ENCODE measurements at places on chromosomes 4 and X. TPM values are rescaled to one million over a fixed set of nuclear protein-coding genes. Genes with fewer than 3 reads are reported as not detected.

The ZCCHC4 gene
- total RNA-seq, result 14.4 TPM

The ASB5 gene
- 3.6 TPM for total RNA-seq

The POU3F4 gene
- total RNA-seq, result not detected

The DCAF4L1 gene
- 1.7 TPM for total RNA-seq

The TMEM31 gene
- not detected for total RNA-seq

The SPANXA1 gene
- total RNA-seq, result not detected

The NXF3 gene
- total RNA-seq, result not detected

The PRR32 gene
- total RNA-seq, result 0.48 TPM

The PPEF2 gene
- 6.3 TPM for total RNA-seq

GRCh38 chr4:40736910-40737309, 12.8 kb upstream of the NSUN7 start:
- DNase-seq, result peak; percentile 44

GRCh38 chrX:21798677-21799219, 40.7 kb upstream of the MBTPS2 start:
- no peak for DNase-seq

GRCh38 chr4:8437281-8437680, 3.2 kb downstream of the ACOX3 start:
- peak; percentile 49 for DNase-seq

GRCh38 chrX:72002875-72003274, 92.2 kb downstream of the NHSL2 start:
- DNase-seq, result no peak

DNA sequence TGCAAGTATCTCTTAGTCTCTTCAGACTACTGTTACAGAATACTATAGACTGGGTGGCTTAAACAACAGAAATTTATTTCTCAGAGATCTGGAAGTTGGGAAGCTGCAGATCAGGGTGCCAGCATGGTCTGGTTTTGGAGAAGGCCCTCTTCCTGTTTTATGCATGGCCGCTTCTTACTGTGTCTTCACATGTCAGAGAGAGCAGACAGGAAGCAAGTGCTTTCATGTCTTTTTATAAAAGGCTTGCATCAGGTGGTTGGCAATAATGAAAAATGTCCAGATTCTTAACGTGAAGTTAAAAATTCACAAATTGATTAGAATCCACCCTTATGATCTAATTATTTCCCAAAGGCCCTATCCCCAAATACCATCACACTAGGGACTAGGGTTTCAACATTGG, 284.9 kb downstream of the RPA4 start:
- DNase-seq, result no peak

- no peak for DNase-seq
Observed at GRCh38 chrX:72137846-72138495, 6.3 kb upstream of the RTL5 start.

DNA sequence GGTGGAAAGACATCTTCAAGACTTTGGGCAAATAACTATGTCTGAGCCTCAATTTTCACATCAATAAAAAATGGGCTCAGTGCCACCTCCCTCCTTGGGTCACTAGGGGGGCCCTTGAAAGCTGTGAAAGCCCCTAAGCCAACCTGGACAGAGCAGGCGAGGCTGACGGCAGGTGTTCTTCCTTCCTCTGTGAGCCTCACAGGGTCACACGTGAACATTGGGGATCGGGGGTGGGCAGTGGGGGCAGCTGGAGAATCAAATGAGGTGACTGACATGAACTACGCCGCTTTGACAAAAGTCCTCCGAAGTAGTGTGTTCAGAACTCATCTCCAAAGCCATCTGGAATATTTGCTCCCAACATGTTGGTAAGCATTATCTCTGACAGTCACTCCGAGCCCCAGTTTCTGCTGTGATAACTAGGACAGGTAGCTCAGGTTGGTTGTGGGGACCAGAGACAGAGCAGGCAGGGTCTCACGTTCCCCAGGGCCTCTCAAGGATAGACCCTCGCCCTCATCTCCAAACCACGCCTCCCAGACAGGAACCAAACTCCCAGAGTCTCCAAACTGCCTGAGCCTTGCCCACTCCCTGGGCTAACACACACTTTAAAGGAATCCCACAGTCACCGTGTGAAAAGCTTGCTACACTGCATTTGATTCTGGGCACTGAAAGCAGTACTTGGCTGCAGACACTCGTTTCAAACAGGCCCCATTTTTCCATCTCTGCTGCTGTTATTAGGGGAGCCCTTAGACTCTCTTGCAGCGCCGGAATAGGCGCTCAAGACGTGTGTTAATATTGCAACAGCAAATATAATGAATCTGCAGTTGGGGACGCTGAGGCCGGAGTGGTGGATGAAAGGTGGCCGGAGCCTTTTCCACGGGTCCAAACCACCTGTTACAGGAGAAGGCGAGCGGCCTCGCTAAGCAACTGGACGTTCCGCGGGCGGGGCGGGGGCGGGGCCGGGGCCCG, 717 bp upstream of the WFS1 start:
- DNase-seq, result no peak

- no peak for DNase-seq
Observed at GRCh38 chr4:98631506-98631905, 26.9 kb downstream of the TSPAN5 start.

DNA sequence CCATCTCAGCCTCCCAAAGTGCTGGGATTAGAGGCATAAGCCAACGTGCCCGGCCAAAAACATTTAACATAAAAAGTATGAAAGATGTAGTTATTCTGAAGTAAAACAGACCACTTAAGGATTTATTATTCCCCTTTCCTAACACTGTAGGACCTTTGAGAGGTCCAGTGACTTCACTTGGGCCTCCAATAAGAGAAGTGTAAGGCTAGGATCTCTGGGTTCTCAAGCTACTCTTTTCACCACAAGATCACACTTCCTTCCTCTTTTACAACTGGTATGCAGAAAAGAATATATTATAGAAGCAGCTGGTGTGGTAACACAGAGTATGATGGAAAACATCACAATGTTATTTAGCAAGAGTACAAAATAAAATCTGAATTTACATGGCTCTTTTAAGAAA, 30.2 kb upstream of the CCNG2 start:
- DNase-seq, result peak; percentile 84

DNA sequence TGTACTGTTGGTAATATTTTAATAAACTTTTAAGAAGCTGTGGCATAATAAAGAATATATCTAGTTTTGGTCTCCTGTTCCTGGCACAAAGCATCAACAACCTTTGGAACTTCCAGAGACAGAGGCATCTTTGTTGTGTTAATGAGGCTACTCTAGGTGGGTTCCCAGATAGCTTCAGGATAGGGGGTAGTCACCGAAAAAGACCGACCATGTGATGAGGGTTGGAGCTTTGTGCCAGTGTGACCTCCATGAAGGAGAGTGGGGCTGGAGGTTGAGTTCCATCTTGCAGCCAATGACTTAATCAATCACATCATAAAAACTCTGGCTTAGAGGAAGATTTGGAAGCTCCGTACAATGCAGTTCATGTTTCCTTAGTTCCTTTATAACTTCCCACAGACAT, 9.9 kb downstream of the PPAT start:
- no peak for DNase-seq

DNA sequence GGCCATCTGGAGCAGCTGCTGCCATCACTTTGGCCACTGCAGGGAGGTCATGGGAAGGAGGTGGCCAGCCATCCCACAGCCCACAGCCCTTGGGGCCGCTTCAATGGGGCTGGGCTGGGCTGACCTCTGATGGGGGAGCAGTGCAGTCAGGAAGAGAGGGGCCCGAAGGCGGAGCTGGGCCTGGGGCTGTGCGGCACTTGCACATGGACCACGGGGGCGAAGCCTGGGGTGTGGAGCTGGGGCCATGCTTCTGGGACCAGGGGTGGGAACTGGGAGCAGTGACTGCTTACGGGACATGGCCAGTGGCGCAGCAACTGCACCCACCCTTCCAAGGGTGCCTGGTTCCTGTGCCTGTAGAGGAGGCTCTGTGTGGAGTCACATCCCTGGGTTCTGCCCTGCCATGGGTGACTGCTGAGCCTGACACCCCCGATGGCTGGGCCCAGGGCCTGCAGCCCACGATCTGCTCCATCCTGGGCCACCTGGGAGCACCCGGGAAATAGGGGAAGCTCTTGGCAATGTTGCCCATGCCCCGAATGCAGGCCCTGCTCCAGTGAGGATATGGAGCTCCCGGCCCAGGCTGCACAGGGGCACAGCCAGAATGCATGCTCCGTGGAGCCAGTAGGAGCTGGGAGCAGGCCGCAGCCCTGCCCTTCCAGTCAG, 22.4 kb upstream of the SULT1B1 start:
- DNase-seq, result no peak

DNA sequence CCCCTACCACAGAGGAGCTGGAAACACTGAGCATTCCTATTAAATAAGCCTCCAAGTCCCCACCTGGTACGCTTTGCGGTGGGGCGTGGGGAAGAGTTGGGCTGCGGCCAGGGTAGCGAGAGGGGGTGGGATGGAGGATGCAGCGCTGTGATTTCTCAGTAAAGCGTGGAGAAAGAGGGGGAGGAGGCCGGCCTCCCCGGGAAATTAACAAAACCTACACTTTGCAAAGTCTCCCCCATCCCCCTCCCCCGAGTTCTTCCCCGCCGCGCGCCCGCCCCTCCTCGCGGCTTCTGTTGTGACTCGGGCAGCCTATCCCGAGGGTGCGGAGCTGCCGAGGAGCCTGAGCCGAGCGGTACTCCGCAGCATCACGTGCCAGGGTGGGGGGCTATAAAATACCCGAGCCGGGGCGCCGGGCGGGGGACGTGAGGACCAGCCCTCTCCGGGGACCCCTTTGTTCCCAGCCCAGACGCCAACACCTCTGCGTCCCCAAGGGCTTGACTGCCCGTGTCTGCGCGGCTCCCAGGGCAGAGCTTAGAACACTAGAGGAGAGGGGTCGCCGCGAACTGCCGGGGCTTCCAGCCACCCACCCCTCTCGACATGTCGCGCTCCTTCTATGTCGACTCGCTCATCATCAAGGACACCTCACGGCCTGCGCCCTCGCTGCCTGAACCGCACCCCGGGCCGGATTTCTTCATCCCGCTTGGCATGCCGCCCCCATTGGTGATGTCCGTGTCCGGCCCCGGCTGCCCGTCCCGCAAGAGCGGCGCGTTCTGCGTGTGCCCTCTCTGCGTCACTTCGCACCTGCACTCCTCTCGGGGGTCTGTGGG, at the start of gene GSX2:
GSX2 (plus strand) TSS at position 416 of the 827 bp plus-strand sequence; CDS start at position 598, 182 bp downstream.
- no peak for DNase-seq

DNA sequence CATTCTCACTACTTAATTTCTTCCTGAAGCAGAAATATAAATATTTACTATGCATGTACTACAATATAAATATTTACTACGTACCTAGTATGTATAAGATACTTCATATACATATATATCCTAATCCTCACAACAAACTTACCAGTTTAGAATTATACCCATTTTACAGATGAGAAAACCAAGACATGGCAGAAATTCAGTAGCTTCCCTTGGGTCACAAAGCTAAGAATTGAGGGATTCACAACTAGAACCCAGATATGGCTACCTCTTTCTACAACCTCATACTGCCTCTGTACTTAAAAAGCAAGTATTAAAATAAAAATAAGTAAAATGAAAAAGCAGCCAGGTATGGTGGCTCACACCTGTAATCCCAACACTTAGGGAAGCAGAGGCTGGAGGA, 65.9 kb downstream of the AMMECR1 start:
- DNase-seq, result no peak

DNA sequence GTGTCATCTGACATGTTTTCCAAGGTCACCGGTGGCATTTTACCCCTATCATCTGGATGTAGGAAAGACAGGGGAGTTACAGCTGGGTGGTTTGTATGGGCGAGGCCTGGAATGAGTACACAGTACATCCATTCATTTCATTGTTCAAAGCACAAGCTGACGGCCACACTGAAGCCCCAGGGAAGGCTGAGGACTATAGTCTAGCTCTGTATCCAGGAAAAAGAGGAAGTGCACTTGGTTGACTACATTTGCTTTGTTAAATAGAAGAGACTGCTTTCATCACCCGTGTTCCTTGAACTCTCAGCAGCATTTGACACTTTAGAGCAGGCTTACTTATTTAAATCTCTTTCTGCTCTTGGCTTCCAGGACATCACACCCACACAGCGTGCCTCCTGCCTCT, 1041.0 kb upstream of the TENM3 start:
- no peak for DNase-seq

GRCh38 chr4:113921089-113921794, 58.2 kb downstream of the ARSJ start:
- DNase-seq, result peak; percentile 68

DNA sequence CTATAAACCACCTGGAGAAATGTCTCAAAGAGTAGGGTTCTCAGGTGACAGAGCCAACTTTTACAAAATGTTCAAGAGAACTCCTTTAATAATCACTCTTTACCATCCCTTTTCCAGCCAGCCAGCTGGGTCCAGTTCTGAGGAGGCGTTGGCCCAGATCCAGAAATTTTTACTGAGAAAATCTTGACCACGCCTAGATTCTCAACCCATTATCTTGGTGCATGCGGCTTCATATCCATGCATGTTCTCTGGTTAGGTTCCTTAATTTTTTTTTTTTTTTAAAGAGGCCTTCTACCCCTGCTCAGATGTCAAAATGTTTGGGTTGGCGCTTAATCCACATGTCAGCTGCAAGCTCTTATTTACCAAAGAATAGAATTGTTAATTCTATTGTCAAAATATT, 12.0 kb upstream of the MAP7D2 start:
- DNase-seq, result peak; percentile 1

- no peak for DNase-seq
Observed at GRCh38 chrX:66126662-66127061, 37.4 kb upstream of the HEPH start.

GRCh38 chr4:67103001-67103747, 442.1 kb downstream of the CENPC start:
- DNase-seq, result no peak

DNA sequence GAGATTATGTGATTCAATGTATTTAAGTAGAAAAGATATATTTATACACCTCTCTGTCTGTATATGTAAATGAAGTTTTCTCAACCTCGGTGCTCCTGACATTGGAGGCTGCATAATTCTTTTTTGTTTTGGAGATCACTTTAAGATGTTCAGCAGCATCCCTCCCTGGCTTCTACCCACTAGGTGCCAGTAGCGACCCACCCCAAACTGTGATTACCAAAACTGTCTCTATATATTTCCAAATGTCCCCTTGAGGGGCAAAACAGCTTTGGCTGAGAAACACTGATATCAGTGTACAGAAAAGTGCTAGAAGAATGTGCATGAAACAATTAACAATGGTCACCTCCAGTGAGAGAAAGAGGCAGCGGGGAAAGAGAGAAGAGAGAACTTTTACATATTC, 51.2 kb downstream of the DCX start:
- no peak for DNase-seq

Data from umbilical cord (tissue), 2 donors.